Aorta (tissue), 5 donors: ENCODE measurements at places on chromosomes 11 and 22. TPM values are rescaled to one million over a fixed set of nuclear protein-coding genes. Genes with fewer than 3 reads are reported as not detected.

The FAM111B gene
- total RNA-seq: 0.65 TPM

The LRRC32 gene
- total RNA-seq: 130 TPM

The APOC3 gene
- not detected for total RNA-seq

The DCDC1 gene
- 0.51 TPM for total RNA-seq

The OR1S1 gene
- total RNA-seq: not detected

The APOL3 gene
- 67.7 TPM for total RNA-seq

The GPR83 gene
- not detected for total RNA-seq

The TMPRSS6 gene
- not detected for total RNA-seq

The RAB38 gene
- total RNA-seq: 3.9 TPM

The SEPTIN3 gene
- total RNA-seq: 0.68 TPM

The KDM4E gene
- total RNA-seq: not detected

The NCR3LG1 gene
- total RNA-seq: 3.2 TPM

The SLN gene
- total RNA-seq: 7.7 TPM

The APOL4 gene
- total RNA-seq: 7.0 TPM

The OR6A2 gene
- total RNA-seq: not detected

The ANO1 gene
- 136 TPM for total RNA-seq

The RTN4RL2 gene
- total RNA-seq: 1.1 TPM

The HTR3A gene
- total RNA-seq: not detected

The OSBP2 gene
- 1.1 TPM for total RNA-seq

The OTOG gene
- total RNA-seq: not detected

The TIGD3 gene
- 0.16 TPM for total RNA-seq

The RFPL1 gene
- total RNA-seq: not detected

The OR52B2 gene
- not detected for total RNA-seq

The LGR4 gene
- total RNA-seq: 23.6 TPM

The HTR3B gene
- total RNA-seq: not detected

The OR8D1 gene
- not detected for total RNA-seq

The CARD16 gene
- 11.8 TPM for total RNA-seq

The CCDC73 gene
- total RNA-seq: not detected

The PYGM gene
- 12.9 TPM for total RNA-seq

The C11orf87 gene
- total RNA-seq: not detected

The C22orf31 gene
- not detected for total RNA-seq

The TXNRD2 gene
- 21.0 TPM for total RNA-seq

The USH1C gene
- total RNA-seq: not detected

The MYBPC3 gene
- total RNA-seq: 0.42 TPM

The CEP126 gene
- 9.8 TPM for total RNA-seq

The VPS37C gene
- 29.8 TPM for total RNA-seq

The SCGB1A1 gene
- not detected for total RNA-seq

The KLHDC7B gene
- 0.29 TPM for total RNA-seq

The SCUBE1 gene
- 5.4 TPM for total RNA-seq

The SLC6A5 gene
- not detected for total RNA-seq

The DEFB131B gene
- not detected for total RNA-seq

The MUC2 gene
- 0.10 TPM for total RNA-seq

The METTL15 gene
- total RNA-seq: 16.3 TPM

The DENND6B gene
- 7.0 TPM for total RNA-seq

The KCTD21 gene
- 16.1 TPM for total RNA-seq

The KCNE3 gene
- total RNA-seq: 3.8 TPM

The ROM1 gene
- total RNA-seq: 15.6 TPM

The OR8A1 gene
- not detected for total RNA-seq

The TLCD5 gene
- 7.9 TPM for total RNA-seq

The RBM14 gene
- total RNA-seq: 66.7 TPM

The CST6 gene
- 6.6 TPM for total RNA-seq

The RIMBP3B gene
- 0.66 TPM for total RNA-seq

The PDE3B gene
- total RNA-seq: 15.1 TPM

The MUC6 gene
- not detected for total RNA-seq

The UBTFL1 gene
- total RNA-seq: not detected

The APOL6 gene
- 19.0 TPM for total RNA-seq
